ENCODE measurements at places on chromosomes 11 and 22.

DNA sequence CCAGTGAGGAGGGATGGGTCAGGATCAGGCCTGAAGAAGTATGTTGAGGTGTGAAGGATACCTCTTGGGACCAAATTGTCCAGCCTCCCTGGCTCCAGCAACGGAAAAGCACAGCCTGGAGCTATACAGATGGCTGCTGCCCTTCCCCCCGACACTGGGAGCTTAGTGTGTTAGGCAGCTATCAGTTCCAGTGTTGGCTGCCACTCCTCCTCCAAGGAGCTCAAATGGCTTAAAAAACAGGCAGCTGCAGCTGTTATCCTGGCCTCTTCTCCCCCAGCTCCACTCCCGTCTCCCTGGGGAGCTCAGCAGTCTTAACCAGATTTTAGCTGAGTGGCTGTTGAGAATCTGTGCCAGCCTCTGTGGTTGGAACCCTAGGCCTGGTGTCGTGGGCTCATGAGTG, 225.0 kb downstream of the JRKL start:
- DNase-seq, result no peak

- peak; percentile 48 for DNase-seq
Measured at GRCh38 chr11:10809373-10810160, 841 bp upstream of the EIF4G2 start.

- DNase-seq, result no peak
Measured at GRCh38 chr11:85767246-85767945, 43.5 kb downstream of the SYTL2 start.

DNA sequence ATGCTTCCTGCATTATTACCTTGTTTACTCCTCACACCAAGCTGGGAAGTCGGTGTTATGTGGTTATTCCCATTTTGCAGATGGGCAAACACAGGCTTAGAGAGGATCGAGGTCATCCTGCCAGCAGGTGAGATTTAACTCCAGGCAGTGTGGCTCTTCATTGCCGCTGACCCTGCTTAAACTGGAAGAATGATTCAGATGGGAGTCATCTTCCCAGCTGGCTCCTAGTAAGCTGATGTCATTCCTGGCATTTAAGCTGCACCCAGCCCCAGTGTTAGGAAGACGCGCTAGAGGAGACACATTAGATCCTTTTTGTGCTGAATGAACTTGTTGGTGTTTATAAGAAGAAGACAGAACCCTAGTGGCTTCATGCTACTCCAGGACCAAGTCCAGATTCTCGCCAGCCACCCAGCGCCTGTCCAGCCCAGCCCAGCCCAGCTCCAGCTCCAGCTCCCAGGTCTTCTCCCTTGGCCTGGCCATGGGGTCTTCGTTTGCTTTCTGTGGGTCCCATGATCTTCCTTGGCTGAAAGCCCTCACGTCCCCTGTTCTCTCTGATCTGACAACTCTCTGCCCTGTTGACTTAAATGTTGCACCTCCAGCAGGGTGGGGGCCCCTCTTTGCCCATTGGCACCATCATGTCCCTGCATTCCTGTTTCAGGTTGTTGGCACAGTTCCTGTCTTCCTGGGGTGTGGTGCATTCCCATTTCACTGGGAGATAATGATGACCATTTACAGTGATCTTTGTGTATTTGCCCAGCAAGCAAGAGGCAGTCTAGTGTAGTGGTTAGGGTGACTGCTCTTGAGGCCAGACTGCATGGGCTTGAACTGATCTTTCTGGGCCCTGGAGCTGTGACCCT, 13.6 kb downstream of the PARVB start:
- DNase-seq, result peak; percentile 65

- no peak for DNase-seq
Measured at GRCh38 chr22:27150544-27150941, 493.2 kb downstream of the MIAT start.

DNA sequence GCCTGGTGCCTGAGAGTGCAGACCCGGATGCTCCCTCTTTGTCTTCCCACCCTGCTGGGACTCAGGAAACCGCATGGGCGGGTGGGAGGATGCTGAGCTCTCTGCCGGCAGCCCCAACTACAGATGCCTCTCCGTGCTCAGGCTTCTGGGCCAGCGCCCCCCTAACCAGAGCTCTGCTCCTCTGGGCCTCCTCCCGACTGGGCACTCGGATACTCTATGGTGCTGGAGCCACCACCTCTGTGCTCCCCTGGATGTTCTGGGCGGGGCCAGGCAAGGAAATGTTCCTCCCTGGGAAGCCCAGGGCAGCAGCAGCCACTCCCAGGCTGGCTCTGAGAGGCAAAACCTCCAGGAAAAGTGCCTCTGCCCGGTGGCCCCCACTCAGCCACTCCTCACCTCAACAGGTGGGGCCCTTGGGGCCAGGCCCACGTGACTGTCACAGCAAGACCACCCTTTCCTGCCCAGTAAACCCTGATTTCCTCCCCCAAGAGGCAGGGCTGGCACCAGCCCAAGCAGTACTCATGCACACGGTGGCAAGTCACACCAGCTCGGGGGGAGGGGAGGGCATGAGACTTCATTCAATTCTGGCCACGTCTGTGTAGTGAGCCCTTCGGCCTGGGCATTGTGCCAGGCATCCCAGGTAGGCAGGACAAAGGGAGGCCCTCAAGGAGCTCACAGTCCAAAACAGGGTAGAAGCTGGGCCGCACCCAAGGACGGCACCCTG, 54.7 kb upstream of the TCF20 start:
- no peak for DNase-seq

GRCh38 chr22:49765951-49766350, 61.7 kb downstream of the BRD1 start:
- no peak for DNase-seq

GRCh38 chr11:62132689-62133293, 9.0 kb downstream of the INCENP start:
- no peak for DNase-seq

- DNase-seq, result no peak
Measured at GRCh38 chr22:23786261-23786710, 480 bp upstream of the SMARCB1 start.

GRCh38 chr11:3035333-3035732, 21.9 kb downstream of the CARS1 start:
- DNase-seq, result no peak

DNA sequence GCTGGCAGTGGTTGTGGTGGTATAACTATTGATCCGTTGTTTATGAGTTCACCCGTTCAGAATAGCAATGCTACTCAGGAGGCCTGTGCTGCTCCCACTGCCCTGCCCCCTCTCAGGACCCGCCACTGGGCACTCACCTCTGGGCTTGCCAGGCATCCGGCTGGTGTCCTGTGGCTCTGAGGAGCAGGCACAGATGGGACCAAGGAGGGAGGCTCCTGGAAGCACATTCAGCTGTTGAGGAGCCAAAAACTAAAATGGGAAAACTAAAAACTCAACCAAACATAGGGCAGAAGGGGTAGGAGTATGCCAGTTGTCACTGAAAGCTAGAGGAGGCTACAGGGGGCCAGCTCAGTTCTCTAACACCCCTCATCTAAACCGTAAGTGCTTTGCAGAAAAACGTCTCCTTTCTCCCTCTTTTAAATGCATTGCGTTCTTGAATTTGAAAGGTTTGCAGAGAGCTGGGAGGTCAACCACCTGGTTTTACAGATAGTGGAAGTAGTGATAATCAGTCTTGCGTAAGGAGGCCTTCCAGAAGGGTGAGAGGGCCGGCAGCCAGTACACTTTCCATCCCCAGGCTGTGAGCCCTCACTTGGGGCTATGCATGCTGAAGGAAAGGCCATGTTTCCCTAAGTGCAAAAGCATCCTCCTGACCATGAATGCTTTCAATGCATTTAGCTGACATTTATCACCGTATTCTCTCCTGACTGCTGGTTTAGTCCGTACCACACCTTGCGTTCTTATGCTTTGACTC, 547.4 kb downstream of the NTM start:
- DNase-seq, result no peak

DNA sequence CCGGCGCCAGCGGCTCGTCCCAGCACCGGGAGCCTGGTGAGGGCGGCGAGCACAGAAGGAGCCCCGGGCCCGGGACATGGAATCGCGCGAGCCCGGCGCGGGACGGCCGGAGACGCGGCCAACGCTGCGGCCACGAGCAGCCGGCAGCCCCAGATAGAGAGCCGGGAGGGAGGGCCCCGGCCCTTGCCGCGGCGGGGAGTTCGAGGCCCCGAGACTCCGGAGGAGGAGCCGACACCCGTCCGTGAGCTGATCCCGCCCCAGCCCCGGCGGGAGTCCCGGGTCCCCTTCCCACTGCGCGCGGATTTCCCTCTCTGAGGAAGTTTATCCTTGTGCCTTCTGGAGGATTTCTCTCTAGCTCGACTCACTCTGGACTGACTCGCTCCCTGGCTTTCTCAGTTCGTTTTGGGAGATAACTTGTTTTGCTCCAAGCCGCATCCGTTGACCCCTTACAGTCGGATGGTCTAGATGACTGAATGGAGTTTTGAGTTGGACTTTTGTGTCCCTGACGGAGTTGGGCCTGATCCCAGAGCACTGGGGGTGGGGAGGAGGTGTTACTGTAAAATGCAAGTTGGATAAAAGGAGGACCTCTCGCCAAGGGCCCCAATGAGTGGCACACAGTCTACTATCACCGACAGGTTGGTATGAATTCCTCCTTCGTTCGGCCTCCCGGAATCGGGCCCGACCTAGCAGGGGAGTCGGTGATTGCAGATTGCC, 585 bp downstream of the ARHGEF12 start:
- no peak for DNase-seq

- DNase-seq, result no peak
Measured at GRCh38 chr11:110243791-110244190, 52.6 kb downstream of the RDX start.

GRCh38 chr11:13260201-13260962, 17.2 kb upstream of the BMAL1 start:
- DNase-seq, result no peak

DNA sequence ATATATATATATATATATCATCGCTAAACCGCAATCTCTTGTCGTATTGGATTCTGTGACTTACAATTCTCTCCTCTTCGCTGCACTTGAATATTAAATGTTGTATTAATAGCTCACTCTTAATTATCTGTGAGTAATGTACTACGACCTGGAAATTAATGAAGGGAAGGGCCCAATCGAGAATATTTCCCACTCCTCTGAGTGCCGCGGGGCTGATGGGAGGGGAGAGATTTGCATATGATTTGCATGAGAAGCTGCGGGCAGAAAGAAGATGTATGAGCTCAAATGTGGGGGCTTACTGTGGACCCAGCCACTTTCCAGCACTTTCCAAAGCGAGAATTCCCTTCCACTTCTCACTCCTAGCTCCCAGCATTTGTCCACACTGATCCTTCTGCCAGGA, 141.2 kb downstream of the MN1 start:
- no peak for DNase-seq

GRCh38 chr11:15228331-15228849, 113.7 kb downstream of the INSC start:
- DNase-seq, result no peak

DNA sequence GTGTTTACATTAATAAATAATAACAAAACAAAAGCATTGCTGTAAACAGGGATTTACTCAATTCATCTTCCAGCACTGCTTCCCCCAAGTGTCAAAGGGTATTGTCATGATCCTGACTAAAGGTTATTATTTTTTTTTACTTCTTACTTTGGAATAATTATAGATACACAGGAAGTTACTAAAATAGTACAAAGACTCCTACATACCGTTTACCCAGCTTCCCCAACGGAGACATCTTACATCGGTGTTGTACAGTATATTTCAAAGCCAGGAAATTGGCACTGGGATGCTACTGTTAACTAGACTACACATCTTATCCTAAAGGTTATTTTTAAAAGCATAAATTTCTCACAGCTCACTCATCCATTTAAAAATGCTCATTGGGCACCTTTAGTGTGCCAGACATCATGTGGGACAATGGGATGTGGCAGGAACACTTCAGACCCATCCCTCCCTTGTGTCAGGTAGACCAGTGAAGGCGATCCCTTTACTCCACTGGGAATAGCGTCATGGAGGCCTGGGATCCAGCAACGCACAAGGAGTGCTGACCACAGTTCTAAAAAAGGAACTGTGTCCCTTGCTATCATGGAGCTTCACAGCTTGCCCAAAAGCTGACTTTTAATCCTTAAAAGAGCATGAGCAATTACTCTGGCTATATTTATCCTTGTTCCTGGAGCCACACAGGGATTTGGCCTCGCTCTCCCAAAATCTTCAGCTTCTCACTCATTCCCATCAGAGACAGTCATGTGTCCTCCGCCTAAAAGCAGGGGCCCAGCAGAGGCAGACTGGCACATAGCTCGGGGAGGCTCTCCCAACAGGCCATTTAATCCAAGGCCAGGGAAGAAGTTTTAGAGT, 3.1 kb upstream of the IRAG1 start:
- DNase-seq, result no peak

- no peak for DNase-seq
Measured at GRCh38 chr11:125342281-125342930, 153.7 kb downstream of the FEZ1 start.

DNA sequence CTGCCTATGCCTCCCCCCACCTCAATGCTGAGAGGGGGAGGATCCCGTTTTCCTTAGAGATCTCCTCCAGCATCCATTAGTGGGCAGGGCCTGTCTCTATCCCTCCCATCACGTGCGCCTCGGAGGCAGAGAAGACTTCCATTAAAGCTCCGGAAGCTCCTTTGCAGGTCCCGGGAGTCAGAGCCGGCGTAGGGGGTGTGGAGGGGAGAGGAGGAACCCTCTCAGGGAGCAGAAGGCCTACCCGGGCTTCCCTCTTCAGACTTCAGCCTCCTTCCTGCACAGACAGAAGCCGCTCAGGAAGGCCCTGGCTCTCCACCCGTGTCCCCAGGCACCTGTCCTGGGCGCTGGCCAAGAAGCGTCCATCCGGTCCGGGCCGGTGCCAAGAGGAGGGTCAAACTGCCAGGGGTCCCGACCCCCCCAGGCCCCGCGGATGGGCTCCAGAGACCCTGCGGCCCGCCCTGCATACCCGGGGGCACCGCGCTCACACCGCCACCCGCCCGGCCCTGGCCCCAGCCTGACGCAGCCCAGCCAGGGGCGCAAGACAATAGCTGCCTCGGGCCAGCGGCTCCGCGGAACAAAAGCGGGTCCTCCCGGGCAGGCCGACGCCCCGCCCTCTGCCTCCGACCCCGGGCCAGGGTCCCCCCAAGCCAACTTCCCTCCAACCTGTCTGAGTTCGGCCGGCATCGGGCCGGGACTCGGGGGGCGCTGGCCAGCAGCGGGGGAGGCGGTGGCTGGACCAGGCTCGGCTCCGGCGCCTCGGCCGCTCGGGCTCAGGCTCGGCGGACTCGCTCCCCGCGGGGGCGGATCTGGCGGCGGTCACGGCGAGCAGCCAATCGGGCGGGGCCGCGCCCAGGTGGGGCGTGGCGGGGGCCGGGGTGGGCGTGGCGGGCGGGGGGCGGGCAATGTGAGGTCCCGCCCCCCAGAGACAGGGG, 29.9 kb downstream of the ARVCF start:
- DNase-seq, result peak; percentile 19

Data from fibroblast of skin of left biceps (primary cell).